ENCODE measurements at places on chromosomes 16 and 17.

DNA sequence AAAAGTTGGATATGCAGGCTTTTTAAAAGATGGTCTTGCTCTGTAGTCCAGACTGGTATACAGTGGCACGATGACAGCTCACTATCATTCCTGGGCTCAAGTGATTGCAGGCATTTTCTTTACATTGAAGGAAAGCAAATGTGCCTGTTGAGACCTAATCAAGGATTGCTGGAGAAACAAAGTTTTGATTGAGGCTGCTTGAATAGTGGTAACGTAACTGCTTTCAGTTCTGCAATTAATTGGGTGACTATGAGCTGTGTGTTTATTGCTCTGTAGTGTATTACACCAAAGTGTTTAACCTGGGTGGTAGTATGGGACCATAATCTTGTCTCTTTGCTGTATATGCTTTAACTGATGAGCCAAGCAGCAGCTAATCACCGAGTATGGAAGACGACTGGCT, 2.3 kb downstream of the UBB start:
- DNase-seq = no peak

DNA sequence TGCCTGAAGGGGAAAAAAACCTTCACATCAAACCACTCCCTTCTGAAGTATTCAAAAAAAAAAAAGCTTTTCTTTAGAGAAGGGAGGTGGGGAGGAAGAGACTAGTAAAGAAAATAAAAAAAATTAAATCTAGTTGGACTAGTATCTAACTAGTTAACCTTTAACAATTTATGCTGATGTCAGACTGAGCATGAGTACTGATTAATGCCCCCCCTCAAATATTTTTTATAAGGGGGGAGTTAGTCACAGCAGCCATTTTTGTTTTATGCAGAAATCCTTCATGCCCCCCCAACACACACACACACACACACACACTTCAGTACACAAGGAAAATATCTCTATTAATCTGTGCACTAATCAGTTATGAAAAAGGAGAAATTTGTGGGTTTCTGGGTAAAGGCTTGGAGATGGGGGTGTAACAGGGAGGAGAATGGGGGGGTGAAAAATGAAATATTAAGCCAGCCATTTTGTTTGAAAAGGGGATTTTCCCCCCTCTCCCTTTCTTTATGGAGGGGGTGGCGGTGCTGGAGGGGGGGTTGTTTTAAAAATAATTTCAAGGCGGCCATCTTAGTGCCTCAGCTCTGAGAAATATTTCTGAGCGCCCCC, 4.7 kb upstream of the CHD3 start:
- DNase-seq = peak; percentile 5

DNA sequence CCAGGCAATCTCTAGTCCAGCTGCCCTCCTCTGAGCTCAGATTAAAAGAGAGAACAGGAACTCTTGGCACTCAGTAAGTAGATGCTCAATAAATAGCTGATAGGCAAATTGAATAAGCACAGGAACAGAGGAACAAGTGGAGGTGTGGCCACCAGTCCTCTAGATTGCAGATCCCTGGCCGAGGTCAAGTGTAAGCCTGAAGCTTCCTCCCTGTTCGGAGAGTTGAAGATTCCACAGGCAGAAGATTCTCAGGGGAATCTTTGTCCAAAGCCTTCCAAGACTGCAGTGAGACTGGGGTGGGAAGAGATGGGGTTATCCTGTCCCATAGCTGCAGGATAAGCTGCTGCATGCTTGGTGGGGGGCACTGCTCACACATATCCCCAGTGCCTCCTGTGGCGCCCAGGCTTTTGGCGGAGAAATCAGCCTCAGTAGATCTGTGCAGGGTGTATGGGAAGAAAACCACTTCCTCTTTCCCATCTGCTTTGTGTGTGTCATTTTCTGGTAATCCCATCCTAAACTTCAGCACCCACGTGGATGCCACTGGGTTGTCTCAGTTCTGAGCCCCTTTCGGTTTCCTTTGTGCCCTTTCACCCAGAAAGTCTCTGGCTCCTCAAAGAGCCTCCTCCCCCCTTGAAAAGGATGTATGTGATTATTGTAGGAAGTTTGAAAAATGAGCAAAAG, 12.1 kb downstream of the CD300A start:
- DNase-seq = no peak

- DNase-seq = no peak
These were observed 5.9 kb downstream of the SLC38A7 start for GRCh38 chr16:58678716-58679115.

DNA sequence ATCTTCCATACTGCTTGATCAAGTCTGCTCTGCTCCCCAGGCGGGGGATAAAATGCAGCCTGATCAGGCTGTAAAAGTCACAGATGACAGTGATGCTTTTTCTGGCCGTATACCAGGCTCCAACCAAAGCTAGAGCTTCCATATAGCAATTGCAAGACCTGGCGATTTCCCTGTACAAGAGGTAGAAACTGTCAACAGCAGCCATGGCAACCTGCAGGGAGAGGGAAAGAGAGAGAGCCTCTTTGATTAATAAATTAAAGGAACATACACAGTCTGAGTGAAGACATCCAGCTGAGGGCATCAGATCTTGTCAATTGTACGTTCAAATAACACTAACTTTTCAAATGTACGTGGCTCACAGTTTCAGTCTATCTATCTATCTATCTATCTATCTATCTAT, 13.9 kb downstream of the HSDL1 start:
- no peak for DNase-seq

DNA sequence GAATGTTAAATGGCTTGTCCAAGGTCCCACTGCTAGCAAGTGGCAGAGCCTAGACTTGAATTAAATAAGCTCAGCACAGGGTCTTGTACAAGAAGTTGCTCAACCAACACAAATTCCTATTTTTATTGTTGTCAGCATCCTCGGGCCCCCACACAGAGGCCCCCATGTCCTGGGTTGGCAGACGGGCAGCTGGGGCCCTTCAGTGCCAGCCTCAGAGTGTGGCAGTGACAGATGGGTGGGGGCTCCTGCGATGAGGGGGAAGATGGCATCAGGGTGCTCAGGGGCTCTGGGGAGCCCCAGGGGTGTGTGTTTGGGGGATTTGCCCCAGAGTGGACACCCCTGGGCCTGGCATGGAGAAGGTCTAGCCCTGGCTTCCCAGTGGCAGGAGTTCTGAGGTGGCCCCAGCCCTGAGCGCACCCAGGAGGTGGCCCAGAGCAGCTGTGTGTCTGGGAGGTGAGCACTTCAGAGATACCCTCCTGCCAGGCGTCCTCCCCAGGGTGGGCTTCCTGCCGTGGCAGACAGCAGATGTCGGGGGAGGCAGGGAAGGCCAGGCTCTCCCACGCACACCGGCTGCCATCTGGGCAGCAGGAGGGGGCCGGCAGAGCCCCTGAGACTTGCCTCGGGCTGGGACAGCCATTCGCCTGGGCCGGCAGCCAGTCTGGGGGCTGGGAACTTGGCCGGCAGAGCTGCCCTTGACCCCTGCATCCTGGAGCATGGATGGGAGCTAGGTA, 150.8 kb downstream of the C16orf78 start:
- DNase-seq = no peak

- DNase-seq = peak; percentile 71
These were observed 1.2 kb downstream of the CNTNAP1 start for GRCh38 chr17:42683407-42684034.

DNA sequence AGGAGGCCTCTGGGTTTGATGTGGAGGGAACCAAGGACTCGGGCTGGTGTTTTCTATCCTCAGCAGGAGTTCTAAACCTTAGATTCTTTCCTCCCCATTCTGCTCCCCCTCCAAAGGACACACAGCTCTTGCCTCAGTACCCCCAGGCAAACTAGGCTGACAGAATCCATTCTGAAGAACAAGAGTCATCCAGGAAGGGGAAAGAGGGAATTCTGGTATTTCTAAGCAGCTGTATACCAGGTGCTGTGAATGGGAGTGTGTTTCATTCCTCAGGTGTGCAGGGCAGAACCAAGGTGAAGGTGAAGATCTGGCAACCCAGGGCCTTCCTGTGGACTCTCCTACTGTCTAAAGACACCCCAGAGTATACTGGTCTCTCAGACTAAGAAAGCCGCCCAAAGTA, 4.1 kb downstream of the INPP5K start:
- DNase-seq = no peak

GRCh38 chr17:79909121-79909520, 69.9 kb upstream of the CBX4 start:
- no peak for DNase-seq

GRCh38 chr16:67425580-67425979, 5.3 kb upstream of the HSD11B2 start:
- DNase-seq = no peak

GRCh38 chr17:21360048-21360447, 16.1 kb upstream of the KCNJ12 start:
- DNase-seq = no peak

DNA sequence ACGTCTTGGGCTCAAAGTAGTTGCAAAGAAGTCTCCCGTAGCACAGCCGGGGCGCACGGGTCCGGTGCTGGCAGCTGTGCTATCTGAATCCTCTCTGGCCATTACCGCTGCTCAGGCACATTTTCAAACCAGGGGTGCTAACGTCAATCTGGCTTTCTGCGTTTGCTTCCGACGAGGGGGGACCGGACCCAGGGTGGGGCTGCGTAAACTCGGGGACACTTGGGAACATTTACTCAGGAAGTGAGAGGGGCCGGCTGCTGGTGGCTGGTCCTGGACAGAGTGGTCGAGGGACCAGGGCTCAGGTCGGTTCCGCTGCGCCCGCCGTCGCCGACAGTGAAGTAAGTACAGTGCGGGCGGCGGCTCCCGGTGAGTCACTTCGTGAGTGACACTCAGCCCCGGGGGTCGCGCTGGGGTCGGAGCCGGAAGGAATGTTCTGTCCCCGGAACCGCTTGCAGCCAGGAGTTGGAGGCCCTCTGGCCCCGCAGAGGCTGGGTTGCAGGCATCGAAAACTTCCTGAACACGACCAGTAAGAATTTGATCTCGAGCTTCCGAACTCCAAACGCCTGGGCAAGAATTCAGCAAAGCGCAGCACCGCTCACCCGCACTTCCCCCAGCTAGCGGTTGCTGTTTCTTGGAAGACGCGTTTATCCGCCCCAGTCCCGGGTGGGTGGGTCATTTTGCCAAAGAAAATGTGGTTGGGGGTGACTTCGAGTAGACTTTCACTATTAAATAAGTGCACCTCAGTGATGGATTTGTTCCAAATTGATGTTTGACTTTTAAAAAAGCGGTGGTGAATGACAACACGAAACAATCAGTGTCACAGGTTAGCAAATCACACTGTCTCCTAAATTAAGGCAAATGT, 1.4 kb upstream of the HS3ST3B1 start:
- peak; percentile 79 for DNase-seq

DNA sequence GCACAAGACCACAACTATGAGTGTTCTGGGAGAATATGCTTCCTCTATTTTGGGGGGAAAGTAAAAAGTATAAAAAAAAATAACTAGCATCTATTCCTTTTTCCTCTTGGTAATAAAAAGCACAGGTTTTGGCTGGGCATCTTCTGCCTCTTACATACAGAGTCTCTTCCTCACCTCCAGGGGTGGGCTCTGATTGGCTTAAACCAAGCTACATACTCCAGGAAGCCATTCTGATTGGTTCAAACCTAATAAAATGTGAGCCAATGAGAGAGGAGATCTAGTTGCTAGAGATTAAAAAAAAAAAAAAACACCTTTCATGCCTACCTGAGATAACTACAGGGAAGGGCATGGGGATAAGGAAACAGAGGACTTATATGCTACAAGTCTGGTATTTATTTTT, 365.9 kb upstream of the ERCC4 start:
- no peak for DNase-seq

GRCh38 chr16:57527610-57528360, 8.6 kb downstream of the CCDC102A start:
- no peak for DNase-seq

- no peak for DNase-seq
These were observed 5.5 kb downstream of the TBKBP1 start for GRCh38 chr17:47699536-47699840.

DNA sequence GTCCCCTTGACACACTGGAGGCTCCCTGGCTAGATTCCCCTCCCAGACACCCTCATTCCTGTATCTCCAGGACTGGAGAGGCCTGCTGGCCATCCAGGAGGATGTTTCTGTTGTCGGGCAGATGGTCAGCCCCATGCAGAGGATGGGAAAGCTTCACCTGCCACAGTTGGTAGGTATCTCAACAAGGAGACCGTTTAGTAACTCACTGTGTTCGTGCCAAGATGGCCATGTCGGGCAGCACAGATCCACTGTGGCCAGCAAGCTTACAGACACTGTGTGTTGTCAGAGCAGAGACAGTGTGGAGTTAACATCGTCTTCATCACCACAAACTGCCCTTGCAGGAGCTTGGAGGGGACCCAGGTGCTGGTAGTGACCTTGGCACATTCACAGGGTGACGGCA, 390.9 kb downstream of the SEC14L1 start:
- DNase-seq = no peak

DNA sequence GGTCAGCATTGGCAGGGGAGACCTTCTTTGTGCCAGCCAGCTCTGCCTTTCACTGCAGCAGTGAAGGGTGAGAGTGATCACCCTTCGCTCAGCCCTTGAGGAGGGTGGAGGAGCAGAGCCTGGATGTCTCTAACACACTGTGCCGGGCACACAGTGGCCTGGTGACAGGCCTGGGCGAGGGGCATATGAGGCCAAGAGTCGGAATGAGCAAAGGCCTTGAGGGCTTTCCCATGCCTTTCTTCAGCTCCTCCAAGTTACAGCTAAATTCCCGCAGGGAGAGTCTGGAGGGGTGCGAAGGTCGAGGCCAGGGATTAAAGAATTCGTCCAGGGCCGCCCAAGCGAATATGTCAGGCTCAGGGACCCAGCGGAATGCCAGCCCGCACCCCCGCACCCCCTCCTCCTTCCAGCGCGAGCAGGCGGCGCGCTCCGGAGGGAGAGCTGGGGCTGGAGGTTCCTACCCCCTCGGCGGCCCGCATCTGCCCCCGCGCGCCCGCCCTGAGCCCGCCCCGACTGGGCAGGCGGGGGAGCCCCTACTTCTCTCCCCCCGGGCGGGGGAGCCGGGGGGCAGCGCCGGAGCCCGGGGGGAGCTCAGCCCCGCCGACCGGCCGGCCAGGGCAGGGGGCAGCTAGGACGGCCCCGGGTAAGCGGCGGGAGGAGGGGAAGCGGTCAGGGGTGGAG, at the start of gene RASL10B:
Gene RASL10B, plus strand, starts transcription at position 401 of the 678 bp plus-strand sequence. CDS start 3,546 bp downstream, outside the sequence.
- peak; percentile 83 for DNase-seq

GRCh38 chr17:73363442-73364154, 51.8 kb upstream of the CDC42EP4 start:
- peak; percentile 93 for DNase-seq

DNA sequence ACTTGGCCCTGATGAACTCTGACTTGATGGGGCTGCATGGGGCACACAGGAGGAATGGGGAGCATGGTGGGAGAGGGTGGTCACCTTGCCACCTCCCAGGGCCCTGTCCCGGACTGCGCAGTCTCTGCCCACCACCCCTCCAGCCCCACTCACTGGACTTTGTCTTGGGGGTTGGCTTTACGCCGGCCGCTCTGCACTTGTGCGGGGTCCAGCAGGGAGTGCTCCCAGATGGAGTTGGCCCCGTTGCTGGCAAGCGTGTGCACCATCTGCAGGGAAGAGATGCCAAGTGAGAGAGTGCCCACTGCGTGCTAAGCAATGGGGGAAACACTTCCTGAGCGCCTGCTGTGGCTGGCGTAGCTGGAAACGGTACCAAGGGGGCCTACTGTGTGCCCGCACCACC, 6.7 kb downstream of the GIT1 start:
- DNase-seq = no peak

GRCh38 chr16:3149193-3149530, 14.3 kb downstream of the ZNF213 start:
- DNase-seq = no peak

GRCh38 chr16:66342294-66342900, 24.1 kb upstream of the CDH5 start:
- peak; percentile 66 for DNase-seq

GRCh38 chr17:41594363-41594915, 7.7 kb upstream of the KRT14 start:
- DNase-seq = no peak

GRCh38 chr17:77618173-77618572, 340.3 kb upstream of the TNRC6C start:
- DNase-seq = no peak
